GM23338 (cell line): ENCODE measurements at places on chromosomes 12 and 14. TPM values are rescaled to one million over a fixed set of nuclear protein-coding genes. Genes with fewer than 3 reads are reported as not detected.

TAS2R10 gene
- total RNA-seq, result 1.1 and 3.6 TPM in 2 replicates

DNA sequence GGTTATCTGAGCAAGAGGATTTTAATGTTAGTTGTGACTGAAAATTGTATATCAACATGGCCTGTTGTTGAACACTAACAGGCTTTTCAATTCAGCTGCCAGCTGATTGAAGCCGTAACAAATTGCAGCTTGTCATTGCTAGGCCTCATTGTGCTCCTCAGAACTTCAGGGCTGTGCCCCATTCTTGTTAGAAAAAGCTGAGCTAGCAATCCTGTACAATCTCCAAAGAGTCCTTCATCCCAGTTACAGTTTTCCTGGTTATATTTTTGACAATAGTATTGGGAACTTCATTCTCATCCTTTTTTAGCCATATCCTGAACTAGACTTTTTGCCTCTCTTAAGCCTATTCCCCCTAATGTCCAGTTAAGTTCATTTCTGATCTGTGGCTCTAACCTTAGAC is 564.1 kb upstream of the ATXN7L3B start:
- DNase-seq, result no peak
- H3K27ac ChIP-seq, result no peak overlapping the region
- no peaks in the 10 kb centered on the region for H3K27me3 ChIP-seq
- no peaks in the 10 kb centered on the region for H3K4me1 ChIP-seq

PRH2 gene
- 0.69 TPM in 1 of 2 replicates, not detected in the other for total RNA-seq

USP44 gene
- total RNA-seq, result 243 and 248 TPM in 2 replicates

- H3K4me3 ChIP-seq, result peak overlapping the region; percentile 96
- H3K27ac ChIP-seq, result no peak overlapping the region
- H3K36me3 ChIP-seq, result no peaks in the 10 kb centered on the region
- DNase-seq, result peak; percentile 88
Measured at GRCh38 chr12:13981990-13982389, 588 bp upstream of the GRIN2B start.

COCH gene
- total RNA-seq, result 20.6 and 23.3 TPM in 2 replicates

- H3K4me1 ChIP-seq, result no peaks in the 10 kb centered on the region
- no peak overlapping the region for H3K27ac ChIP-seq
- no peaks in the 10 kb centered on the region for H3K27me3 ChIP-seq
- no peak for DNase-seq
Measured at GRCh38 chr12:12202747-12203146, 64.1 kb downstream of the LRP6 start.

DNA sequence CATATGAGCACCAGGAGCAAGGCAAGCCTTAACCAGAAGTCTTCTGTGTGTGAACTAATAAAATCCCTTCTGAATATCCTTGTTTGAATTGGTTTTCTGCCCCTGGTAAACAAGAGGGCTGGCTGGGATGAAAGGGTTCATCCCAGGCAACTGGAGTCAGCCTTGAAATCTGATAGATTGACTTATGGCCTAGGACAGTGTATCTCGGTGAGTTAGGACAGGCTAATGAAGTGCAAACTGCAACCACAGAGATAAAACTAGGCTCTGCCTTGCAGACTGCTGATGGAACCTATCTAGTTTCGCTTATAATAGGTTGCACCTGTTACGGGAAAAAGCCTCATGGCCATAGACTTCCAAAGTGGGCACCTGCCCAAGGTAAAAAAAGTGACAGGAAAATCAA is 451.9 kb upstream of the NOVA1 start:
- H3K4me1 ChIP-seq, result no peaks in the 10 kb centered on the region
- no peak for DNase-seq
- no peak overlapping the region for H3K4me3 ChIP-seq
- no peaks in the 10 kb centered on the region for H3K36me3 ChIP-seq
